Dermis blood vessel endothelial cell (primary cell): ENCODE measurements at places on chromosomes 4 and X. TPM values are rescaled to one million over a fixed set of nuclear protein-coding genes. Genes with fewer than 3 reads are reported as not detected.
A peak's percentile ranks its signal among the peaks of the same experiment; 100 is the strongest.

GRCh38 chr4:124936427-124936826 lies 223.9 kb upstream of the ANKRD50 start:
- no peak for DNase-seq

GRCh38 chr4:127203562-127204200 lies 429.1 kb upstream of the INTU start:
- no peak for DNase-seq

DNA sequence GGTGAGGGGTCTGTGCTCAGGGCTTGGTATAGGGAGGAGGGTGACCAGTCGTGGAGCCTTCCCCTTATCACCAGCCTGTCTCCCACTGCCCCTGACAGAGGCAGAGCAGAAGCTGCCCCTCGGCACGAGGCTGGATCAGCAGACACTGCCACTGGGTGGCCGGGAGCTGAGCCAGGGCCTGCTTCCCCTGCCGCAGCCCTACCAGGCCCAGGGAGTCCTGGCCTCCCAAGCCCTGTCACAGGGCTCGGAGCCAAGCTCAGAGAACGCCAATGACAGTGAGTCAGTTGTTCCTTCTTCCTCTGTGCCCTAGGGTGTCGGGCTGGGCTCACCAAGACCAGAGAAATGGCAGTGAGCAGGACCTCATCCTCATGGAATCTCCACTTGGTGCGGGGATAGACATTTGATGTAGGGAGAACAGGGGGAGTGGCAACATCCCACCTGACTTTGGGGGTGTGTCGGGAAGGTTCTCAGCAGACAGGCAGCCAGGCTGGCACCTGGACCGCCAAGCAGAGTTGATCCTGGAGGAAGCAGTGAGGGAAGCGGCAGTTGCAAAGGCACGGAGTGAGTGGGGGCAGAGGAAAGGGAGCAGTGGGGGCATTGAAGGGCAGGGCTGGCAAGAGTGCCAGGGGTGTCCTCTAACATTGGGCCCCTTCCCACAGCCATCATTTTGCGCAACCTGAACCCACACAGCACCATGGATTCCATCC lies 14.3 kb upstream of the UBA1 start:
- DNase-seq = no peak

GRCh38 chr4:186778134-186778533 lies 54.5 kb upstream of the FAT1 start:
- DNase-seq = no peak

DNA sequence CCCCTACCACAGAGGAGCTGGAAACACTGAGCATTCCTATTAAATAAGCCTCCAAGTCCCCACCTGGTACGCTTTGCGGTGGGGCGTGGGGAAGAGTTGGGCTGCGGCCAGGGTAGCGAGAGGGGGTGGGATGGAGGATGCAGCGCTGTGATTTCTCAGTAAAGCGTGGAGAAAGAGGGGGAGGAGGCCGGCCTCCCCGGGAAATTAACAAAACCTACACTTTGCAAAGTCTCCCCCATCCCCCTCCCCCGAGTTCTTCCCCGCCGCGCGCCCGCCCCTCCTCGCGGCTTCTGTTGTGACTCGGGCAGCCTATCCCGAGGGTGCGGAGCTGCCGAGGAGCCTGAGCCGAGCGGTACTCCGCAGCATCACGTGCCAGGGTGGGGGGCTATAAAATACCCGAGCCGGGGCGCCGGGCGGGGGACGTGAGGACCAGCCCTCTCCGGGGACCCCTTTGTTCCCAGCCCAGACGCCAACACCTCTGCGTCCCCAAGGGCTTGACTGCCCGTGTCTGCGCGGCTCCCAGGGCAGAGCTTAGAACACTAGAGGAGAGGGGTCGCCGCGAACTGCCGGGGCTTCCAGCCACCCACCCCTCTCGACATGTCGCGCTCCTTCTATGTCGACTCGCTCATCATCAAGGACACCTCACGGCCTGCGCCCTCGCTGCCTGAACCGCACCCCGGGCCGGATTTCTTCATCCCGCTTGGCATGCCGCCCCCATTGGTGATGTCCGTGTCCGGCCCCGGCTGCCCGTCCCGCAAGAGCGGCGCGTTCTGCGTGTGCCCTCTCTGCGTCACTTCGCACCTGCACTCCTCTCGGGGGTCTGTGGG lies at the start of gene GSX2:
Gene GSX2, plus strand, starts transcription at position 416 of the 827 bp plus-strand sequence. Its CDS starts 182 bp downstream, at position 598.
- DNase-seq = peak; percentile 10

DNA sequence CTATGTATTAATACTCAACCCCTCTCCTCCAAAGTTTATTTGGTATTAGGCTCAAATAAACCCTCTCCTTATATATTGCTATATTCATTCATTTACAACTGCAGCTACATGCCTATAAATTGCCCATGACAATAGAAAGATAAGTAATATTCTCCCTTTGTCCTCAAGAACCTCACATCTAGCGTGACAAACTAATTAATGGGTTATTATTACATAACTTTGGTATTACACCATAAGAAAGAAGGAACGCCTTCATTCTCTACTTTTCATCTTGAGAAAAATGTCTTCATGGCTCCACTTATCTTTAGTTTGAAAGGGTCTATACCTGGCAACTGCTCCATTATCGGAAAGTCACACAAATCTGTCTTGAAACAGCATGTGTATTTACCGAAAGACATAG lies 157.7 kb upstream of the RASGEF1B start:
- no peak for DNase-seq

DNA sequence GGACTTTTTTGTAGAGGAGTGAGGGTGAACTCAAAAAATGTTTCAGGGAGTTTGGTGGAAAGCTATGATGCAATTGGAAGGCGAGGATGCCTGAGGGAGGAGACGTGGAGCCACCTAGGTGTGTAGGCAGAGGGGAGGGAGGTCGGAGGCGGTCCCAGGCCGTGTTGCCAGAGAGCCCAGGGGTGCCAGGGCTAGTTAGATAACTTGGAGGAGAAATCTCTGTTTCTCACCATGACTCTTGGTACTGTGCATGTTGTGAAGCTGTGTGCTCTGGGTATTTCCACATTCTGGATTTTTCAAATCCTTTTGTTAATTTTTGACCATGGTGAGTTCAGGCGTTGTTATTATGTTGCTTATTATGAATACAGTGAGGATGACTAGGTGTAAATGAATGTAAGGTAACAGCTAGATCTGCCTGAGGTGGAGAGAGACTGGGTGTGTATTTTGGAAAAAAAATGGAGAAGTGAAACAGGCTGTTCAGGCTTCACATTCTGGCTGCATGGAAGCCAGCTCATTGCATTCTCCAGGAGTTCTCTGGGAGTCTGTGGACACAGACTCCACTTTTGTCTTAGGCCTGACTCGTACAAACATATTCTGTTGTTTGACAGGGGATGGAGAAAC lies 4.5 kb downstream of the RAB9A start:
- no peak for DNase-seq

DNA sequence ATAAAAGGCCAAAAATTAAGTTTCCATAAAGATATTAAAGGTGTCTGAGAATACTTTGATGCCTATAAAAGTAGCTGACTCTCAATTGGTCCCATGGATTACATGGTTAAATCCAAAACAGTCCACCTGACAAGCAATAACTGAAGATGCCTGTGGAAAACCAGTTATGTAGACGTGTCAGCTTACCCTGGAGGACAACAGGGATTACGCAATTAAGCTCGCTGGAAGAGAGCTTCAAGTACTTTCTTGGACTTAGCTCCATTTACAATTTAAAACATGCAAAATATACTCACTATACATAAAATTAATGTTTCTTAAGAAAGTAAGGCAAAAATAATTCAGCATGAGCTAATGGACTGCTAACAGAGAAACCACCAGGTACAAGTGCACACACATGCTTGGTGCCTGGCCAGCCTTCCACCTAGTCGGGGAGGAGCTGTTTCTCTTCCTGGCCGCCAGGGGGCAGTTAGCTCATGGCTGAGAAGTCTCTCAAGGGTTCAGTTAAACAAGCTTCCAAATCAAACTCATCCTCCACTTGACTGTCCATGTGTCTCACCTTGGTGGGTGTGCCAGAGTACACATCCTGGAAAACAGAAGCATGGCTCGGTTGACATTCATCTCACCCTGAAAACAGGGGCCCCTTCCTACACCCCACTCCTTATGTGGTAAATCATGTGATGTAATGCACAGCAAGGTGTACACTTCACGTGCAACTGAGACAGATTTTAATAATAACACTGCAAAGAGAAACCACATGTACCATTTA lies 9.2 kb upstream of the FAM53A start:
- DNase-seq = peak; percentile 90

DNA sequence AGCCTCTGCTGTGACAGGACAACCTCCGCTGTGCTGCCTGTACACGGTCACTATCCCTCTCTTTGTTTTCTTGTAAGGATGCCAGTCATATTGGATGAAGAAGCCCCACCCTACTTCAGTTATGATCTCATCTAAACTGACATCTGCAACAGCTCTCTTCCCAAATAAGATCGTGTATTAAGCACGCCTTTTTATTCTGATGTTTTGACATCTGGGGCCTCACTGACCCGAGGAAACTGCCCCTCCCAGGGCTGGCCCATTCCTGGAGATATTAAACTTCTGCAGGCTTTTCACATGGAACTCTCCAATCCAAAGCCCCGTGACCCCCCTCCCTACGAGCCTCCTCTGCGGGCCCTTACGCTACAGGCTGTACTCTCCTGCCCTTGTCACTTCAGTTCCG lies 232.0 kb downstream of the ARHGAP10 start:
- no peak for DNase-seq

- DNase-seq = no peak
These were observed at the start of gene SLC4A4 for GRCh38 chr4:71338846-71339593. Gene SLC4A4 (plus strand): TSS chr4:71339020.

GRCh38 chr4:164924670-164925238 lies 47.8 kb downstream of the APELA start:
- no peak for DNase-seq

GRCh38 chr4:158667651-158668198 lies 4.0 kb downstream of the C4orf46 start:
- DNase-seq = peak; percentile 65

GRCh38 chr4:150078579-150079080 lies 385 bp downstream of the DCLK2 start:
- peak; percentile 58 for DNase-seq

DNA sequence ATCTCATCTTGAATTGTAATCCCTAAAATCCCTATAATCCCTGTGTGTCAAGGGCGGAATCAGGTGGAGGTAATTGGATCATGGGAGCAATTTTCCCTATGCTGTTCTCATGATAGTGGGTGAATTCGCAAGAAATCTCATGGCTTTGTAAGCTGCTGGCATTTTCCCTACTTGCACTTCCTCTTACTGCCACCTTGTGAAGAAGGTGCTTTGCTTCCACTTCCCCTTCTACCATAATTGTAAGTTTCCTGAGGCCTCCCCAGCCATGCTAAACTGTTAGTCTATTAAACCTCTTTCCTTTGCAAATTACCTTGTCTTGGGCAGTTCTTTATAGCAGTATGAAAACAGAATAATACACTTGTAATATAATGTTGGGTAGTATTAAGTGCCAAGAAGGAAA lies 1087.4 kb upstream of the SLIT2 start:
- no peak for DNase-seq

DNA sequence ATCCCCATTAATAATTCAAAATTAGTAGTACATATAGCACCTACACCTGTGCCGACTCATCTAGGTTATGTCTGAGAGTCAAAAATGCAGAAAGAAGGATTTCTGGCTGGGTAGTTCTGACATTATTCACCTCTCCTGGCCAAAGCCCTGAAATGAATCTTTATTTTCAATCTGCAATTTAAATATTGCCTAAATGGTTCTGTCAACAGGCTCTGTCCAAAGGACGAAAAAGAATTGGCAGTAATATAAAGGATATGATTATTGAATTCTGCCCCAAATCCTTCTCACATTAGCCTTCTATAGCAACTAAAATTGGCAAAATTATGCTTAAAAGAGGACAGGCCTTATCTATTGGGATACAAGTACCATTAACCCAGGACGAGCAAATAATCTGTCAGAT lies 86.9 kb upstream of the SPANXN4 start:
- no peak for DNase-seq

The ARSJ gene
- total RNA-seq = 26.2 and 26.8 TPM in 2 replicates

The PDE6B gene
- total RNA-seq = 7.3 and 7.5 TPM in 2 replicates

The KIT gene
- total RNA-seq = 5.6 and 12.9 TPM in 2 replicates

The FABP2 gene
- total RNA-seq = not detected in 2 replicates

The SORBS2 gene
- total RNA-seq = 104 and 200 TPM in 2 replicates
